ENCODE measurements at places on chromosomes 11 and 22.

DNA sequence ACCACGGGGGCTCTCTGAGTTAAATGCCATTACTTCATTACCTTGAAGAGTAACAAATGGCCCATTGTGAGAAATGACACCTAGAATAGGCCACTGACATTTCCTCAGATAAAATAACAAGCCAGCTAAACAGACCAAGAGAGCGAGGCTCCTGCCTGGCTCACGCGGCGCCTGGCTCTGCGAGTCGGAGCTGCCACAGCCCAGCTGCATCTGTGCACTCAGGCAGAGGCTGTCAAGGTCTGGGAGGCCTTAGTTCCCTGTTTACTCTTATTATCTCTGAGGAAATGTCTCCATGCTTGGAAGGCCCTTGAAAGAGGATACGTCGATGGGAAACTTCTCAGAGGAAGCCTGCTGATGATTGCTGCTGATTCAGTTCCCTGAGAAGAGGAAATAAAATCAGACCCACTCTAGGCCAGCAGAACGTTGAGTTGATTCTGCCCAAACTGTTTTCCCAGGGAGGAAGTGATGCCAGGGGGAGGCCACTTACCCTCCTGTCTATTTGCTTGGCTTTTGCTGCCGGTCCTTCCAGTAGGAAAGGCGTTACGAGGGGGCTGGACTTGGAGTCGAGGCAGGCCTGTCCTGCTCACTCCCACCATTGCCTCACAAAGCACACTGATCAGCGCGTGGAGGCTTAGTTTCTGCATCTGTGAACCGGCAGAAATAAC, 208.8 kb downstream of the TBC1D22A start:
- DNase-seq: no peak

DNA sequence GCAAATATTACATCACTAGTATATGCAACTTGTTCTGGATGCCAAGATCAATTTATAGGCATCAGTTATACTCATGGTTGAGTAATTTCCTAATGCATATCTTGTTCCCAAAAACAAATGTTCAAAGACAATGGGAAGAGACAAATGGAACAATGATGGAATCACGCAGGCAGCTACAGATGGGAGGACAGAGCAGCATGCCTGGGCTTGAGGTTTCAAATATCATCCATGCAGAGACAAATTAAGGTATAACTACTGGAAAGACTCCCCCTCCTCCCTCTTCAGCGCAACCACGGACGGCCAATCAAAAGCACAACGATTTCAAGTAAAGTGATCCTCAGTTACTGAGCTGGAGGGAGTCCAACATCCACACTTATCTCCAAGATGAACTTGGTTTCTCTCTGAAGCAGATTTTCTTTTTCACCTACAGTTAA, 106.8 kb downstream of the CCDC83 start:
- no peak for DNase-seq

GRCh38 chr22:39244496-39245129, at the start of gene PDGFB:
Gene PDGFB, minus strand, starts transcription at chr22:39244982. Its CDS starts 1,019 bp downstream, at chr22:39243963.
- DNase-seq: peak; percentile 28

- no peak for DNase-seq
Measured at GRCh38 chr11:2759228-2760195, 59.7 kb upstream of the KCNQ1OT1 start.

DNA sequence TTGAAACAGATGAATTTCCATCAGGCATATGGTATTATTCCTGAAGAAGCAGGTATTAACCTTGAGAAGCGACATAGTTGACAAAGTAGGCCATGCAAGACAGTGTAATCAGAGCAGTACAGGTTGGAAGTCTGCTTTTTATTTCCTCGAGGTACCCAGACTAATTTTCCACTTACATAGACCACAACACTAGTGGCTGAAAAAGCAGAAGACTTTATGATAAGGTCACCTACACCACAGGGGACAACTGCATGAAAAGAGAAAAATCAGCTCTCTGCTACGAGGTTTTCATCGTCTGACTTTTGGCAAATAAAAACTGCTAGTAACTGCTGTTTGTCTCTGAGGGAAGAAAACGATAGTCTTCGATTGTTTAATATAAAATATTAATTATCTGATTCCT, 77.5 kb downstream of the CNTN5 start:
- no peak for DNase-seq

- no peak for DNase-seq
Measured at GRCh38 chr11:46118702-46119351, 2.4 kb downstream of the PHF21A start.

- DNase-seq: no peak
Measured at GRCh38 chr11:96713301-96713700, 323.5 kb downstream of the JRKL start.

GRCh38 chr22:42760806-42761565, 40.3 kb upstream of the A4GALT start:
- DNase-seq: no peak

GRCh38 chr22:24389680-24390079, 37.7 kb upstream of the ADORA2A start:
- no peak for DNase-seq

DNA sequence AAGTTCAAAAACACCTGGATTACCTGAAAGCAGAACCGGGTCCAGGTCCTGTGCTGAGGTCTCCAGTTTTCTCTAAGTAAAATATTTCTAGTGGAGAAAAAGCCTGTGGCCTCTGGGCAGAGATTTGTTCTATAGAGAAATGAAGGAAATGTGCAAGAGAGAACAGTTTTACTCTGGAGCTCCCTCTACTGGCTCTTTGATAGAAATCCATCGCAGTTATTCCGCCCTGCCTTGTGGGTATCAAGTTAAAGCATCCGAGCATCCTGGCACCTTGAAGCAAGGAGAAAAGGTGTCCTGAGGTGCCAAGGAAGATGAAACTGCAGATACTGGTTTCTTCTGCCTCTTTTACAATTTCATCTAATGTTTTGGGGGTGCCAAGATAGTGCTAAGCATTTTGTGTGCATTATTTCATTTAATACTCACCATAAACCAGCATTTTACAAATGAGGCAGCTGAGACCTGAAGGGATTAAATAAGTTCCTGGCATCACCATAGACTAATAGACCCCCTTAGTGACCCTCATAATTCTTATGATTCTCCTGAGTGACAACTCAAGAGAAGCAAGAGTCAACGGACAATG, 113.1 kb upstream of the HSD17B12 start:
- DNase-seq: no peak

DNA sequence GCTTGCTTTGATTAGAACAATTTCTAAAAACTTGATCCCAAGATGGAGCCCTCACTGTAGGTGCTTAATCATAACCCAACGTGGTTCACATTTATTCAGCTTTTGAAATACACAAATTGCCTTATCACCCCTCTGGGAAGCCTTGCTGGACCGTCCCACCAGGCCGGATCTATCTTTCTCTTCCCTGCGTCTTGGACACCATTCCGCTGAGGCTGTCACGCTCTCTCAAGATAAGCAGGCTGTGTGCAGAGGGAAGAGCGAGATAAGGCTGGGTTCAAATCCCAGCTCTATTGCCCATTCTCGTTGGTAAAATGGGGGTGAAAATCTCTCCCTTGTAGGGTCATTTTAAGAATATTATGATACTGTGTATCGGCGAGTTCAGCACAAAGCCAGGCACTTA, 20.5 kb upstream of the TP53I11 start:
- no peak for DNase-seq

- DNase-seq: no peak
Measured at GRCh38 chr11:2036863-2037486, 39.3 kb upstream of the H19 start.

- DNase-seq: no peak
Measured at GRCh38 chr11:69156235-69156639, 502 bp downstream of the SMIM38 start.

GRCh38 chr11:16815047-16815767, 76.8 kb downstream of the C11orf58 start:
- DNase-seq: no peak

DNA sequence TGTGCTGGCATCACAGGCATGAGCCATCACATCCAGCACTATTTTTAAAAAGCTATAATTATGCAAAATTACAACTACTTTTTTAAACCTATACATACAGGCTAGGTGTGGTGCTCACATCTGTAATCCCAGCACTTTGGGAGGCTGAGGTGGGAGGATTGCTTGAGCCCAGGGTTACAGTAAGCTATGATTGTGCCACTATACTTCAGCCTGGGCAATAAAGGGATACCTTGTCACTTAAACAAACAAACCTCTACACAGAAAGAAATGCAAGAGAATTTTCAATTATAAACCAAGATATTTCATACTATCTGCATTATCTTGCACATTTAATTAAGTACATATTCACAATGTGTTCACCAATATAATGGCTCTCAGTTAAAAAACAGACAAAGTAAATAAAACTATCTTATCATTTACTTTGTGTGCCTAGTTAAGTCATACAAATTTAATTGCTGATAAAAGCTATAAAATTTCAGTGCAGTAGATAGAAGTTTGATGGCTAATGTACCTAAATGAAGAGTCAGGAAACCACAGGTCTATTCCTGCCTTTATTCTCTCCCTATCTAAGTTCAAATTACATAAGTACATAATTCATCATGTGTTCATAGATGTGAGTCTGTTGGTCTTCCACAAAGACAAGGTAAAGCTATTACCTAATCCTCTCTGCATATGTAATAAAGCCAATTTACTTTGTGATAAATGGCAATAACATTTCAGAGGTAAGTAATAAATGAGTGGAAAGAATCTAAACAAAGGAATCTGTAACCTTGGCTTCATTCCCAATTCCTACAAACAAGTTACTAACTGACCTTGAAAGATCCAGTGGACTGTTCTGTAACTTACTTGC, 9.0 kb upstream of the RDX start:
- DNase-seq: no peak

- DNase-seq: no peak
Measured at GRCh38 chr11:130023204-130023603, 20.6 kb upstream of the PRDM10 start.

GRCh38 chr11:24859801-24860300, 363.0 kb downstream of the LUZP2 start:
- no peak for DNase-seq

- no peak for DNase-seq
Measured at GRCh38 chr22:27835446-27835845, 33.9 kb upstream of the MN1 start.

- DNase-seq: no peak
Measured at GRCh38 chr11:14635546-14635945, 8.1 kb upstream of the PDE3B start.

GRCh38 chr11:80816966-80817365, 1376.1 kb upstream of the TENM4 start:
- DNase-seq: no peak

DNA sequence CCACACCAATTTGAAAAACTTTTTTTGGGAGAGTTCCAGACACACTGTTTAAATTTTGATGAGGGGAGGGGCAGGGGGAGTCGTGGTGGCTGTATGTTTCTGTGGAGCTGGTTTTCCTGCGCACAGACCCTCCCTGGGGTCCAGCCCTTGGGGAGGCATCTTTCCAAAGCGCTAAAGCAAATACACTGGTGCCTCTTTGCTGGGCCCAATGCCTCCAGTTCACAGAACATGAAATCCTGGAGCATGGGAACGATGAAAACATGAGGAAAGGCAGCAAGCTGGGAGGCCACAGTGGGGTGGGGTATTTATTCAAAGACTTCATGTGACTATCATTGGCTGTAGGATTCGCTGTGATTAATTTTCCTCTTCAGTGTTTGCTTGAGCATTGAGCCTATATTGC, 135.3 kb downstream of the CCDC34 start:
- DNase-seq: no peak

DNA sequence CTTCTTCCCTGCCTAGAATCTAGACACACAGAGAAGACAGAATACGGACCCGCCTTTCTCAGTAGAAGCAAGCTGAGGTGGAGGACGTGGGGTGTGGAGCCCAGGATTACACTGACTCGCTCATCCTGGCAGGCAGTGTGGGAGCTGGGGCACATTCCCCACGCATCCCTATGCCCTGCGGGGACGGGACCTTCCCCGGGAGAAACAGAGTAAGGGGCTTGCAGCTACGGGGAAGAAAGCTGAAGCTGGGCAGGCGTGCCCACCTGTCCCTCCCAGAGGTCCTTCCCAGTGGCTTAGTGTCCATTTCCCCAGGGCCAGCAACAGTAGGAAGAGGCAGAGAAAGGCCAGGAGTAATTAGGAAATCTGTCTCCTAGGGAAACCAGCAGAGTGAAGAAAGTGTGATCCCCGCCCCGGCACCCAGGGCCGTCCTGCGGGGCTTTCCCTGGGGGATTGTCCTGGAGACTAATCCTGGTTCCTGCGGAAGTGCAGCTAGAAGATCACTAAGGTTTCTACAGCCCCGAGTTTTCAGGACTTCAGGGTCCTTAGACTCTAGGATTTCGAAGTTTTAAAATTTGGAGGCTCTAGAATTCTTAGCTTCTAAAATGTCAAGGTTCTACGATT, 7.8 kb downstream of the DNAJB13 start:
- DNase-seq: no peak

DNA sequence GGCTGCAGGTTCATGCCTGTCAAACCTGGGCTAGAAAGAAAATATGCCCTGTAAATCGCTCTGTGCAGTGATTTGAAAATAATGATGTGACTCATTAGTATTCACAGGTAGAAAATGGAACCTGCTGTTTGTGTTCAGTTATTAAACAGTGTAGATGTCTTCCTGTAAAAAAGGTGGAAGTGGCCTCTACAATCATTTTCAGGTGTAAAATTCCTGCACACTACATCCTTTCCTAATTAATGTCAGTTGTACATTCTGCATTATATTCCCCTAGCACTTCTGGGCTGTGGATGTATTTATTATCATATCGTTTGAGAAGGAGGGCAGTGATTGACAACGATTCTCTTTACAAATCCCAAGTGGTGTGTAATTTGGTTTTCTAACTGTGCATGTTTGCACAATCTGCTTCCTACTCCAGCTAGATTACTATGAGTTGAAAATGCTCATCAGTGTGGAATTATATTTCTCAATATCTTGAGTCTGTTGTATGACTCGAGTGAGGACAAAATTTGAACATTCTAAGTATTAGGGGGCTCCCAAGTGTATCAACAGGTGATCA, 454.0 kb upstream of the DDI1 start:
- DNase-seq: no peak

- no peak for DNase-seq
Measured at GRCh38 chr11:84857746-84858145, 769.4 kb downstream of the DLG2 start.

GRCh38 chr11:71568704-71569349, 3.5 kb downstream of the KRTAP5-10 start:
- no peak for DNase-seq

DNA sequence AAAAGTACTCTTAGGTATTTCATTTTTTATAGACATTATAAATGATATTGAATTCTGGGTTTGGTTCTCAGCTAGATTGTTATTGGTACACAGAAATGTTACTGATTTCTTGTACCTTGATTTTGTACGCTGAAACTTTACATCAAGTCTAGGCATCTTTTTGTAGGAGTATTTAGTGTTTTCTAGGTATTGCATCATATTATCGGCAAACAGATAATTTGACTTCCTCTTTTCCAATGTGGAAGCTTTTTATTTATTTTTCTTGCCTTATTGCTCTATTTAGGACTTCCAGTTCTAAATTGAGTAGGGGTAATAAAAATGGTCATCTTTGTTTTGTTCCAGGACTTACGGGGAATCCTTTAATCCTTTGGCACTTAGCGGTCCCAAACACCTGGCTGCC, 676.6 kb upstream of the CCDC179 start:
- no peak for DNase-seq

- DNase-seq: no peak
Measured at GRCh38 chr22:45781459-45781858, 109.8 kb downstream of the ATXN10 start.
